ENCODE measurements at places on chromosomes 5 and 9.
A peak's percentile ranks its signal among the peaks of the same experiment; 100 is the strongest.

DNA sequence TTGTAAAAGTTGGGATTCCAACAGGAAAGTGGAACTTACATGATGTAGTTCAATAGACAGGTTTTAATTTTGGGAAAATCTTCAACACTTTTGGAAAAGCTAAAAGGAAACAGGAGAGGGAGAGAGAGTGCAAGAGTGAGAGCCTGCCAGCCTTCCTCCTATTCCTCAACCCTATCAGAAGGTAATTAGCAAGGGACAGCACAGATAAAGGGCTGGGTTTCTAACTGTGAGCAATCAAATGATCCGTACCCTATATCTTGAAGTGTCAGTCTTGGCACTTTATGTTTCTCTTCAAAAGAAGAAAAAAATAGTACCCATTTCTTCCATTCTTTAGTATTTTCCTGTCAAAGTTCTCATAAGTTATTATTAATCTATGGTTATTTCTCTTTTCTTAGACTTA, 79.4 kb downstream of the FER start:
- DNase-seq, result no peak

DNA sequence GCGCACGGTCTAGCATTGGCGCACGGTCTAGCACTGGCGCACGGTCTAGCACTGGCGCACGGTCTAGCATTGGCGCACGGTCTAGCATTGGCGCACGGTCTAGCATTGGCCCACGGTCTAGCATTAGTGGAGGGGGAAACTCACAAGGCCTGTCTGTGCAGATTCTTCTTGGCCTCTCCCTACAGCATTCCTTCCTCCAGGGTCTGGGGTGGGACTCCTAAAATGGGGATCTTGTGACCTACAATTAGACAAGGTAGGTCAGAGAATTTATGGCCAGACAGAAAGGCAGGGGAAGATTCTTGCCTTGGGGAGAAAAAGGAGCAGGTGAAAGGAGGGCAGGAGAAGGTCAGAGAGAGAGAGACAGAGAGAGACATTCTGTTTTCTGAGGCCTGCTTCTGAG, 5.4 kb upstream of the GBGT1 start:
- no peak for DNase-seq

- peak; percentile 23 for DNase-seq
These were observed 341.0 kb upstream of the CD180 start for GRCh38 chr5:67537439-67538148.

- no peak for DNase-seq
These were observed 1.3 kb downstream of the SEC16A start for GRCh38 chr9:136481558-136481957.

DNA sequence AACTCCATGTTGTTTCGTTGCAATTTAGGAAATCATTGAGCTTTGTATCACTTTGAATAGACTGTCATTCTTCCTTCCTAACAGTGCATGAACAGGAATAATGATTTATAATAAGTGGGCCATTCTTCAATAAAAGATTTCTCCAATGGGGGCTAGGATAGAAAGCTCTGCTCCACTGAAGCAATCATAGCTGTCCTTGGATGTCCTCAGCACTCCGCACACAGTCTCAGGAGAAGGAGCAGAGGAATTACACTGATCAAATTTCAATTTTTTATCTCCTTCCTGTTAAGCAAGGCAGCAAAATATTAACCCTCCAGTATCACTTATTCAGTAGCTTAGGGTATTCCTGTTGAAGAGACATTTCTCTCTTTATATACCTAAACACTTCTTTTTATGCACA, 532.7 kb upstream of the ST8SIA4 start:
- no peak for DNase-seq

DNA sequence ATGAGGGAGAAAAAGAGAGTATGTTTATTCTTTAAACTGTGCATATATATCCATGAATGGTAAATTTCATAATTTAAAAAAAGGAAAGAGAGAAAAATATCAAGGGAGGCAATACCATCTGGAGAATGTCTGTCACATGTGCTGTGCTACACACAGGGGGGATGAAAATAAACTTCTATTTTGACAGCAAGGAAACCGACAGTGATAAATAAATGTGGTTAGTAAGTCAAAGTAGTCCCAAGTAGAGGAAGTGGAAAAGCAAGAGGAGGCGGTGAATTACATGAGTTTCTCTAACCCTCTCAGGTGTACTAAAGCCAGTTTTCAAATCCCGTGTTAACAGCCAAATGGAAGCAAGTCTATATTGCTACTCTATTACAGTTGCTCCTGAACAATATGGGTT, 83.3 kb downstream of the ICE1 start:
- no peak for DNase-seq

GRCh38 chr9:117739624-117740347, 35.6 kb downstream of the TLR4 start:
- DNase-seq, result no peak

- DNase-seq, result no peak
These were observed 24.0 kb downstream of the TRIP13 start for GRCh38 chr5:916441-917293.

GRCh38 chr5:16946725-16947124, 10.6 kb upstream of the MYO10 start:
- no peak for DNase-seq

DNA sequence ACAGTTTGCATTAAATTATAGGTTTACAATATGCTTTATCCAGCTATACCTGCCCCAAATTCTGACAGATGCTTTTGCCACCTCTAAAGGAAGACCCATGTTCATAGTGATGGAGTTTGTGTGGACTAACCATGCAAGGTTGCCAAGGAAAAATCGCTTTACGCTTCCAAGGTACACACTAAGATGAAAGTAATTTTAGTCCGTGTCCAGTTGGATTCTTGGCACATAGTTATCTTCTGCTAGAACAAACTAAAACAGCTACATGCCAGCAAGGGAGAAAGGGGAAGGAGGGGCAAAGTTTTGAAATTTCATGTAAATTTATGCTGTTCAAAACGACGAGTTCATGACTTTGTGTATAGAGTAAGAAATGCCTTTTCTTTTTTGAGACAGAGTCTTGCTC, 41.0 kb downstream of the FXN start:
- DNase-seq, result no peak

- DNase-seq, result no peak
These were observed 92.1 kb downstream of the VCAN start for GRCh38 chr5:83563631-83564030.

DNA sequence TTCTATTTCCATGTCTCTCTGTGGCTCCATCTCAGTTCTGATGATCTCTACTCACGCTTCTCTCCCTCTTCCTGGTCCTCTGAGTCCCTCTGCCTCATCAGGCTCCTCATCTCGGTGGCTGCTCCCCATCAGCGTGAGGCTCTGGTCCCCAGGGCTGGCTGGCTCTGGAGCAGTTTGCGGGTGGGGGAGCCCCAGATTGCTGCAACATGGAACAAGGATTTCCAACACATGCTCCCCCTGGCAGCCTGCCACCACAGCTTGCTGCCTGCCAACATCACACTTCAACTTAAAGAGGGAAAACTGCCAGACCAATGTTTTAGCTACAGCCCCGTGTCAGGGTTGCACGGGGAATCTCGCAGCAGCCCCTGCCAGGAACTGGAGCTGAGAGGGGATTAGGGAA, 77.2 kb upstream of the NEK6 start:
- peak; percentile 18 for DNase-seq

- peak; percentile 3 for DNase-seq
These were observed 18.6 kb downstream of the CETN3 start for GRCh38 chr5:90390928-90391327.

DNA sequence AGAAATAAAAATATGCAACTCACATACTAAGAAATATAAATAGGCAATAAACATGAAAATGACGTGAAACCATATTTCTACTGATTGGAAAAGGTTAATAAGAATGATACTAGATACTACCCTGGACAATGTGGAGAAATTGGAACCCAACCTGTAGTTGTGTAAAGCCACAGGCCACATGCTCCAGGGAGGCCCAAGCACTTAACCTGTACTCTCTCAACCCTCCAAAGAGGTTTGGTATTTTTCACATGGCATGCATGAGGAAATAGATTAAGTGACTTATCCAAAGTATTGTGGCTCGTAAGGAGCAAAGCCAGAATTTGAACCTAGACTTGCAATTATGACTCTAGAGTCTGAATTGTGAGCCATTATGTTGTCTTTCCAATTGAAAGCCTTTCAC, 13.4 kb downstream of the LIFR start:
- no peak for DNase-seq

GRCh38 chr5:175671013-175671412, 13.1 kb downstream of the HRH2 start:
- DNase-seq, result no peak

DNA sequence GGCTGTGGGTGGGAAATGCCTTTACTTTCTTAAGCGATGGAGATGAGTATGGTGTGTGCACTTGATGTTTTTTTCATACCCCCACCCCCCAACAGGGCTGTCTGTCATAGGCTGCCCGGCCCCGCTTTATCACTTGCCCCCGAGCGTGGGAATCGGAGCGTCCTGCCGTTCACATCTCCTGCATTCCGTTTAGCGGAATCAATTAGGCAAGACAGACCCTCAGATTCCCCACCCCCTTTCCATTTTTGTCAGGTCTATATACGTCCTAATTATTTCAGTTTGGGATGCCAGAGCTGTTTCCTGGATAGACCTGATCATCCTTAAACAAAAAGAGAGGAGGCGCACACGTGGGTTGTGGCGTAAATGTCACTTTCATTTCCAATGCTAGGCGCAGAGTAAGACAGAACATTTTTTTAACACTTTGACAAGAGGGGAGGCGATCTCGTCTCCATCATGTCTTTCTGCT, 217.2 kb downstream of the MEF2C start:
- DNase-seq, result no peak

GRCh38 chr5:23269981-23270380, 237.4 kb upstream of the PRDM9 start:
- no peak for DNase-seq

GRCh38 chr5:181222630-181223057, 437 bp upstream of the TRIM41 start:
- DNase-seq, result no peak

Measured in GM03348 (cell line).